ENCODE measurements at places on chromosomes 1 and 21. TPM values are rescaled to one million over a fixed set of nuclear protein-coding genes. Genes with fewer than 3 reads are reported as not detected.

ITLN2 gene
- total RNA-seq: 0.20 TPM

HUNK gene
- total RNA-seq: not detected

UMODL1 gene
- not detected for total RNA-seq

KCNA3 gene
- 0.07 TPM for total RNA-seq

OR2L3 gene
- total RNA-seq: not detected

VWA5B1 gene
- not detected for total RNA-seq

TMEM82 gene
- total RNA-seq: not detected

ZFP69 gene
- total RNA-seq: not detected

SPRR5 gene
- not detected for total RNA-seq

PROX1 gene
- 0.22 TPM for total RNA-seq

Data from HCT116 (cell line).